Astrocyte of the hippocampus (primary cell): ENCODE measurements at places on chromosomes 2 and 18.

- peak; percentile 48 for DNase-seq
Measured at GRCh38 chr2:232652505-232652851, 19.1 kb downstream of the EFHD1 start.

DNA sequence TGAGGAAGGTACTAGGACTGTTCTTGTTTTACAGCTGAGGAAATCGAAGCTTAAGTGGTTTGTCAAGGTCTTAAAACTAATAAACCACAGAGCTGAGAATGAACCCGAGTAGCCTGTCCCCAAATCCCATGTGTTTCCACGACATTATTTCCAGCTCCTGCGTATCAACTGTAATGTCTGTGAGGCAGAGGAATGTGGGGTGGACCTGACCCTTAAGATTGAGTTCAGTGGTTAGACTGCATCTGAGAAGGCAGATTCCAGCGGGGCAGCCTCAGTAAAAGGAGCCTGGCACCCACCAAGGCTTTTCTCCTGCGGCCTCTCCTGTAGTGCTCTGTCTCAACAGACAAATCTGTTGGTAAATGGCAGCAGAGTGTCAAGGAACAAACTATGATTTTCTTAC lies 81.9 kb upstream of the TMEM178A start:
- peak; percentile 60 for DNase-seq

DNA sequence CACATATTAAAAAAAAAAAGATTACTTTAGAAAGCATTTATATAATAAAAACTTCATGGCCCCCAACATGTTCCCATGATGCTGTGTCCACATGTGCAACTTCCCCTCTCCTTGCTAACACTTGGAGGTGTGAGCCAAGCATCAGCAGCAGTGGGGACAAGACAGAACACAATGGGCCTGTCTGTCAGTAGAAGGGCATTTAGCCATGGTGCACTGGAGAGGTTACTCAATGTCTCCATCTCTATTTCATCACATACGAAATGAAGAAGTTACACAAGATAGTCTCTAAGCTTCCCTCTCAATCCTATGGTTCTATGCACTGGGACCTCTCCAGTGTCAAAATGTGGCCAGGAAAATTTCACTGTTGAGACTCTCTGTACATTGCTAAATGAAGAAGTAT lies 2.5 kb downstream of the VIT start:
- DNase-seq, result no peak

DNA sequence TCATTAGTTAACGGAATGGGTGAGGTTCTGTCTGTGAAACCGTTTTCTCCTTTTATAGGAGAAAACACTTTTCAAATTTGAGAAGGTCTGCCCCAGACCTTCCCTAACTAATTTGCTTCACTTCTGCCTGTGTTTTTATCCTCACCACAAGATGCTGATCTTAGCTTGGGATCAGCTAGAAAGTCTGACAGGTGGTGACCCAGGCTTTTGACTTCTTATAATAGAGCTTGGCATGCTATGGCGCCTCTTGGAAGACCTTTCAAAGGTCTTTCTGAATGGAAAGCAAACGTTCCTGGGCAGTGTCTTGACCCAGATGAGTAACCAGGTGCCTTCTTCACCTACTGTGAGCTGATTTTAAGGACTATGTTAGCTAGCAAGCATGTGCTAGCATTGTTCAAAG lies 91.4 kb downstream of the LYPD6 start:
- no peak for DNase-seq

- peak; percentile 20 for DNase-seq
Measured at GRCh38 chr2:46481198-46482193, 2.1 kb downstream of the TMEM247 start.

DNA sequence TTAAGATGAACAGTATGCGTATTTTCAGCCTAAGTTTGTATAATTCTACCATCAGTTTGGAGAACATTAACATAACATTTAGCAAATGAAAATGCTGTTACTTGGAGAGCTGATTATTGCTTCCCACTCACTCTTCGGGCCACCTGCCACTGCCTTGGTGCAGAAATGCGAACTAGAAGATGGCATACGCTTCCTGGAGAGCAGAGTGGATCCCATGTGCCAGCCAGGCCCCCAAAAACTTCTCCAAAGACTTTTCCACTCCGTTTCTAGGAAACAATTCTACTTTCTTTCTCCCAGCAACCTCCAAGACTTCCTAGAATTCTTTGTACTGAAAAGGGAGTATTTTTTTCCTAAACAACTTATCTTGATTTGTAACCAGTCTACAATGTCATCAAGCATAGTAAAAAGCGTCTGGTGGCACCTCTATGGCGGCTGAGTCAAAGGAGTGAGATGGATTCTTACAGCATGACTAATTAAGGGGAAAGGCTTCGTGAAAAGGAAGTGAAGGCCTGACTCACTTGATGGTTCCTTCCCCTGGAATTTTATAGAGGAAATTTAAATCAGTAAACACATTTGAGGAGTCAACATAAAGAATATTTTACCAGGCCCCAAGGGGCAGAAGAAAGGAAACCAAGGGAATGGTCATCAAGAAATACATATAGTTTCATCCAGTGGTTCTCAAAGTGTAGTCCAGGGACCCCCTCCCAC lies 36.6 kb downstream of the FEZ2 start:
- DNase-seq, result peak; percentile 94

GRCh38 chr2:34831096-34831495 lies 1232.0 kb upstream of the FAM98A start:
- DNase-seq, result no peak

DNA sequence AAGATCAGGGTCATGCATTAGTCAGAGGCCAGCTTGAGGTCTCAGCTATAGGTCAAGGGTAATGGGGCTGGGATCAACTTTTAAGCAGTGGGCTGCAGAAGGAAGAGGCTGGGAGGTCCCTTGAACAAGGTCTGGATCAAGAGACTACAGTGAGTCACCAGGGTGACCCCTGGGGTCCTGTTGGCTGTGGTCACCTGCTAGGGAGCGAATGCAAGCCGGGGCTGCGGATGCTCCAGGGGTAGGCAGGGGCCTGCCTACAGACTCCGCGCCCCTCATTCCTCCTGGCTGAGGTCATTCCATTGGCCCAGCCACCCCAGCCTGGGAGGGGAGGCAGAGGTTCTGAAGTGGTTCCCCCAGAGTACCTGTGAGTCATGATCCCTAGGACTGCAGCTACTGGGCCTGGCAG lies 110.4 kb downstream of the CYP26B1 start:
- DNase-seq, result peak; percentile 16

GRCh38 chr2:200496696-200497095 lies 13.2 kb downstream of the KCTD18 start:
- DNase-seq, result no peak

DNA sequence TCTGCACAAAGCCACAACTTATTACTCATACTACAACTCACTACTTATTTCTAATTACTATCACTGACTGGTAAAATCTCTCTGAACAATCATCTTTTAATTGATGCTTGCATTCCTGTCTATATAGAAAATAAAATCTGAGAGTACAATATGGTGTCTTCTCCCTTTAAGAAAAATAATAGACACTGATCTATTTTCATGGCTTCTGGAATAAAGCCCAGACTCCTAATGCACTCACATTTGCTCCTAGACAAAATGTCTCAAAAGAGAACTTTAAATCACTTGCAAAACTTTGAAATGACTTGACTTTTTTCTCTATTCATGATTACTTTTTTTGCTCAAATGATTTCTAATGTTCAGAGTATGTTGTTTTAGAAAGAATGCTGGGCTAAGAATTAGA lies 28.7 kb downstream of the ESCO1 start:
- DNase-seq, result no peak

- DNase-seq, result no peak
Measured at GRCh38 chr2:30709516-30709915, 97.7 kb downstream of the CAPN13 start.

DNA sequence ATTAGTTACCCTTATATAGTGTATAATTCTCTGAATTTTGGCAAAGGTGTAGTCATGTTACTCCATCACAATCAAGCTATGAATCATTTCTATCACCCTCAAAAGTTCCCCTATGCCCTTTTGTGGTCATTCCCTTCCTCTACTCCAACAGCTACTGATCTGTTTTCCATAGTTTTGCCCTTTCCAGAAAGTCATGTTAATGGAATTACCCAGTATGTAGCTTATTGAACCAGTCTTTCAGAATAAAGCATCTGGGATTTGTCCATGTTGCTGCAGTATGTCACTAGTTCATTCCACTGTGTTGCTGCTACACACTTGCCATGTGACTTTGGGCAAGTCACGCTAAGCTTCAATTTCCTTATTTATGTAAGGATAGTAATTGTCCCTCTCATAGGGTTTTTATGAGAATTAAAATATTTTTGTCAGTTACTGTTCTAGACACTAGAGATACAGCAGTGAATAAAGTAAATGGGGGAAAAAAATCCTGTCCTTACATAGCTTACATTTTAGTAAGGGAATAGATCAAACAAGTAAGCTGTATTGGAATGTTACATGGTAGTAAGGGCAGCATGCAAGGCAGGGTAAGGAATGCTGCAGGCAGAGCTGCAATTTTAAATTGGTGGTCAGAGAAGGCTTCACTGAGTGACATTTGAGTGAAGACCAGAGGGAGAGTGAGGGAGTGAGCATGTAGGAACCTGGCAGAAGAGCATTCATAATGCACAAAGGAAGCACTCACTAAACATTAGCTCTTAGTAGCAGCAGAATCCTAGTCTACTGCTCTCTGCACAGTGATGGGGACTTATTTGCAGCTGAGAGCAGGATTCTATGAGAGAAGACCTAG lies 80.3 kb upstream of the TSPYL6 start:
- peak; percentile 73 for DNase-seq
